Fibroblast of upper back skin (primary cell): ENCODE measurements at places on chromosomes 5 and 9.

GRCh38 chr5:160269017-160269416 lies 39.7 kb downstream of the FABP6 start:
- peak; percentile 10 for DNase-seq

DNA sequence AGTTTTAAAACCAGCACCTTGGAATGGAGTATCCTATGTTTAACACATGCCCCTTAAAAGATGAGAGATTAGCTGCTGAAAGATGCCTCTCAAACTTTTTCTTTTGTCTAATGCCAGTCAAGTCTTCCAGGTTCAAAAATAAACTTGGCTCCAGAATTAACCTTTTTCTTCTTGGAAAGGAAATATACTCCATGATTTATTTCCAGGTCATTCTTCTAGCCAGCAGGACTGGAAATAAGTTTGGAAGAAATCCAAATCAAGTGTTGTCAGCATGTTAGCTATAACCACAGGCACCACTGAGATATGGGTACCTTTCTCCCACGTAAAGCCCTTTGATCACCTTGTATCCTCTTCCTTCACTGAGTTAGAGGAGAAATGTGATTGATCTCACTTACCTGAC lies 56.1 kb downstream of the NLN start:
- no peak for DNase-seq

DNA sequence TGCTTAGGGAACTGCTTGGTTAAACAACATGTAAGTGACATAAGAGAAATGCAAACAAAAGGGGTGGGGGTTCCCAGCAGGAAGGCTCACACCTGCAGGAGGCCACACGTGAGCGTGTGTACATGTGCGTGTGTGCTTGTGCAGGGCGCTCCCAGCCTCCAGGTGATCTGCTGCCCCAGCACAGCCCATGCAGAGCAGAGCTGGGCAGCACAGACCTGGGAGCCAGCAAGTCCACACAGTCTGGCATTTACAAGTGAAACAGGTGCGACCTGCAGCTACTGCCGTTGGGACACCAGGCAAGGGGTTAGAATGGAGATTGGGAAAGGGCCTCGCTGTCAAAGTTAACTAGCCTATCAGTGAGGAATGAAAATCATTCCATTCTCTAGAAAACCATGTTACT lies 41.8 kb downstream of the GRAMD2B start:
- DNase-seq, result no peak

DNA sequence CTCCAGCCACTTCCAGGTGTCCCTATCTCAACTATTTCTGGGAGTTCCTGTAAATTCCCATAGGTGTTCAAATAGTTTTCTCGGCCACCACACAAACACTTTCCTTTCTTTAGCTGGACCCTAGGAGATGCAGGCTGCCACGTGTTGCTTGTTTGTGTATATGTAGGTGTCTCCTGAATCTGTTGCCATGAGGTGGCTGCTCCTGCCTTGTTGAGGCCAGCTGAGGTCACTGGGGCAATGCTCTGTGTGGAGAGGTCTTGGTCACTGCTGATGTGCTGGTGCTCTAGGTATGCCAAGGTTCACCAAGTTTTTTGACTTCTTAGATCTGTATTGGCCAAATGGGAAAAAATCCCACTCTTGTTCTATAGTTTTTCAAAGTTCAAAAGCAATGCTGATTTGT lies 132.5 kb upstream of the CHD1 start:
- DNase-seq, result no peak

DNA sequence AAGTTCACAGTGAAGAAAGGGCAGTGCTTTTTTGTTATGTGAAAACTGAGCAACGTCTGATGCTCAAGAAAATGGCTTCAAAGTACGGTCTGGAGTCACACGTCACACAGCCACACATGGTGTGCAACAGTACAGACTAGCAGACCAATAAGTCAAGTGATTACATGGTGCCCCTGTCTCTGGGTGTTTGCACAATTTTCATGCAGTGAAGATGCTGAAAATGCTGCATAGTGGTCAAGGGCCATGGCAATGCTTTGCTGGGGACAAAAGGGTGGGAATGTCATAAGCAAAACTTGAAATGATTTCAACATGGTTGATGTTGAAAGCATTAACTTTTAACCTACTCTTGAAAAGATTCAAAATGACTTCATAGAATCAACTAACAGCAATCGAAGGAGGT lies 231.2 kb downstream of the EBF1 start:
- DNase-seq, result no peak

- DNase-seq, result peak; percentile 30
Observed at GRCh38 chr5:54388409-54388808, 67.1 kb upstream of the HSPB3 start.

DNA sequence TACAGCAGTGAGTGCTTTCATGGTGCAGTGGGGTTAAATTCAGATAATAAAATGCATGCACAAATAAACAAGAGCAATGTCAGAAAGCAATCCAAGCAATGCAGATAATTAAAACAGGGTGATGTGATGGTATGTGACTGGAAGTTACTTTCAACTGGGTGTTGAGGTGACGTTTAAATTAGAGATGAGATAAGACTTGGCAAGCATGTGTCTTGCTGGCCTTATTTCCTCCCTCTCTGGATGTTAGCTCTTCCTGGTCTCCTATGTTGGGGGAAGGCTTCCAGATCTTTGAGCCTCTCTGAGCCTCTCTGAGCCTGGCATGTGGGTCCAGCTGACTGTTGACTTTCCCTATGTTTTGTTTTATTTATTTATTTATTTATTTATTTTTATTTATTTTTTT lies 54.4 kb downstream of the DOCK2 start:
- DNase-seq, result no peak

DNA sequence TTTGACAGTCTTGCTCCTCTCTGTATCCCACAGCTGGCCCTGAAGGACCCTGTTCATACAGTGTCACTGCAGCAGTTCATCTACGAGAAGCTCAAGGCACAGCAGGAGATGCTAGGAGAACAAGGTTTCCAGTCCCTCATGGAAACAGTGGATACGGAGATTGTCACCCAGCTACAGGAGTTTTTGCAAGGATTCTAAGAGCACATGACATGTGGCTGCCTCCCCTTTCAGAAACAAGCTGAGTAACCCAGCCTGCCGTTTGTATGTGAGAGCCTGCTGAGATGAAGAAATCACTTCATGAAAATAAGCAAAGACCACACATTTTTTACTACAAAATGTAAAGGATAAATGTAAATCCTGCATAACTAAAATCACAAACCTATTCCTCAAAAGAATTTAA lies 48.5 kb downstream of the LRRC70 start:
- DNase-seq, result no peak

GRCh38 chr5:170520372-170520771 lies 16.6 kb downstream of the KCNIP1 start:
- DNase-seq, result peak; percentile 32

DNA sequence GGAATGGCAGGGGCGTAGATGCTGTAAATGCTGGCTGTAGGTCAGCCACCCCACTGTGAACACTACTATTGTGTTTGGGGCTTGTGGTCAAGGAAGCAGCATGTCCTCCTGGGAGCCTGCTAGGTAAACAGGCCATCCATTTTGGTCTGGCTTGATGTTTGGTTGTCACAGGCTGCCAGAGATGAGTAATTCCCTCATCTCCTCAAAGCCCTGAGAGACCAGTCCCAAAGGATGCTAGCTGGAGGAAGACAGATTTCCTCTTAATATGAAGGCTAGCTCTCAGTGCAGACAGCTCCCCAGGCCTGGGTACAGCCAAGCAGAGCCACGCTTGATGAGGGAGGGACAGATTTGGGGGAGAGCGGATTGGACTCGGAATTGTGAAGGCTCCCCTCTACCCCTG lies 72.5 kb upstream of the MAP1B start:
- peak; percentile 9 for DNase-seq

DNA sequence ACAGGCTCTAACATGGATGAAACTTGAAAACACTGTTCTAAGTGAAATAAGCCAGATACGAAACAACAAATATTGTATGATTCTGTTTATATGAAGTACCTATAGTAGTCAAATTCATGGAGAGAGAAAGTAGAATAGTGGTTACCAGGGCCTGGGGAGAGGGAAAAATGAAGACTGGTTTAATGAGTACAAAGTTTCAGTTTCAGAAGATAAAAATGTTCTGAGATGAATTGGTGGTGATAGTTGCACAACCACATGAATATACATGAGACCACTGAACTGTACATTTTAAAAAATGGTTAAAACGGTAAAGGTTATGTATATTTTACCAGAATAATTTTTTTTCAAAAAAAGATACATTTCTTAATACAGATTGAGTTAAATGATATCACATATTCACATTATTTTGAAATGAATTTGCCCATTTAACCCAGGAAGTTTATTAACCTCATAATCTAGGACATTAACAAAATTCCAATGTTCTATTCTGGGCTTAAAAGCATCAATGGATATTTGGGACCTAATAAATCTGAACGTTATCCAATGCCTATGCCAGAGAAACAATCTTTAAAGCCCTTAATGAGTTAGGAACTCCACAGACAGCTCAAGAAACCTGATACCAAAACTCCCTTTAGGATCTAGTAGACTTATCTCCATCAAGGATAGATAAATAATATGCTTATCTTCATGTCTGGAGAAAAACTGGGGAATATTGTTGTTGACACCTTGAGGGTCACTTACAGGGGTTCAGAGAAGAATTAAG lies 521.3 kb downstream of the EFNA5 start:
- no peak for DNase-seq

DNA sequence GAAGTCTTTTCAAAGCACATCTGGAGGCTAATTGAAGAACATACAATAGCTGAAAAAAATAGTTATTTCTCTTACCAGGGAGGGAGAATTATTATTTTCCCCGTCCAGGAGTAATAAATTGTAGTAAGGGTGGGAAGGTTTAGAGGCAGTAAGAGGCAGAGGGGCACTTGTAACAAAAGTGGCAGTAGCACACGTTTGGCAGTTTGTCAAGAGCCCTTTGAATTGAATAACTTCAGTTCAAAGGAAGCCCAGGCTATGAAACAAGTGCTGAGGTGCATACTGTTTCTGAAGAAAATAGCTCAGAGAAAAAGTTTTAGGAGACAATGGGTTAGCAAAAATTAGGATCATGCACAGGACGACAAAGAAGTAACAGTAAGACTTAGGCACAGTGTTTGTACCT lies 451.3 kb downstream of the LRRC70 start:
- no peak for DNase-seq

DNA sequence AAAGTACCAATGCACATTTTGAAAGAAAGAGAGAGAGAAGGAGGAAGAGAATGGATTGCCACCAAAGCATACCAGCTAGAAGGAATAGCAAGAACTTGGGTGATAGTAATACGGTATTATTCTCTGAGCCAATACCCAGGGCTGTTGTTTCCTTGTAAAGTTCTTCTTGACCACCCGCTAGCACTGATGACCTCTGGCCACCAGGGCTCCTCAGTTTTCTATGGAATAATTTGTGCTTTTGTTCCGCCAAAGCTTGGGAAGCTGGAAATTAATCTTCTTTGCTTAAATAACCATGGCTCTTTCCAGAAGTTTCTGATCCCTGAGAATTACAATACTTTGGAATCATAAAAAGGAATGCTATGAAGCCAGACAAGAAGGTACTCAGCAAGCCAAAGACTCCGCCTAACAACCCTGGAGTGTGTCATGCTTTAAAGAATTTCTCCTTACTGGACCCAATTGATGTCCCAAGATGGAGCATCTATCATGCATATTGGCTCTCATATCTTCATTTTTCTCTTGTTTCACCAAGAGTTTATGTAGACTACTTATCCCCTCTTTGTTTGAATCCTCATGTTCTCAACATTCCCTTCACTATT lies 29.8 kb downstream of the OR2K2 start:
- no peak for DNase-seq

DNA sequence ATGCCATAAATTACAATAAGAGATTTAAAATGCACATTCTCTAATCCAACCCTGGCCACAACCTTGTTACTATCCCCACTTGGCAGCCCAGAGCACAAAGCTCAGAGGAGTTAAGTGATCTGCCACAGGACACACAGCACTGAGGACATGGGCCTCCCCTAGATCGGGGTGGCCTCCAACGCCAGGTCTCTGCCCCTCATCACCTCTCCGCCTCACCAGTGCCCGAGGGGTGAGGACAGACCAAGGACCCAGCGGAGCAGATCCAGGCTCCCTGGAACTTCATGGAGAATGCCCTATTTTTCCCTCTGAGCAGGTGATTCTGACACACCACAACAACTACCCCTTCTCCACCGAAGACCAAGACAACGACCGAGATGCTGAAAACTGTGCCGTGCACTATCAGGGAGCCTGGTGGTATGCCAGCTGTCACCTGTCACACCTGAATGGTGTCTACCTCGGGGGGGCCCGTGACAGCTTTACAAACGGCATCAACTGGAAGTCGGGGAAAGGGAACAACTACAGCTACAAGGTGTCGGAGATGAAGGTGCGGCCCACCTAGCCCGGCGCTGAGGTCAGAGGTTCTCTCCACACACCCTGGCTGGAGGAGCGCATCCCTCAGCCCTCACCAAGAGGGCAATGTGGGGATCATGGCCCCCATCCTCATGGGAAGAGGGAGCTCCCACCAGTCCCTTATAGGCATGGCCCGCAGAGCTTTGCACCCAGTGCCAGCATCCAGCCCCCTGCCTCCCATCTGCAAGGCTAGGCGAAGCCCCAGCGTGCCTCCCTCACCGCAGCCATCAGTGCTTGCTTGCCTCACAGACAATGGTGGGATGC lies 12.5 kb upstream of the FCN2 start:
- no peak for DNase-seq

GRCh38 chr5:103109277-103109676 lies 10.7 kb downstream of the GIN1 start:
- DNase-seq, result no peak

DNA sequence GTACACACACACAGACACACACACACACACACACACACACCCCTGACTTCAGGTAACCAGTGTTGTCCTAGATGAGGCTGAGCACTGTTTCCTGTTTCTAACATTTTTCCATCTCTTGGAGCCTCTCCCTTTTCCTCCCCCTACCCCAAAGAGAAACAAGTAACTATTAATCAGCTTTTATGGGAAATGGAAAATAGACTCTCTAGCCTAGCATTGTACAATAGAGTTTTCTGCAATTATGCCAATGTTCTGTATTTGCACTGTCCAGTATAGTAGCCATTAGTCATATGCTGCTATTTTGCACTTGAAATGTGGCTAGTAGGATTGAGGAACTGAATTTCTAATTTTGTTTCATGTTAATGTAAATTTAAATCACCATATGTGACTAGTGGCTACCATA lies 33.1 kb downstream of the RAB3C start:
- no peak for DNase-seq

DNA sequence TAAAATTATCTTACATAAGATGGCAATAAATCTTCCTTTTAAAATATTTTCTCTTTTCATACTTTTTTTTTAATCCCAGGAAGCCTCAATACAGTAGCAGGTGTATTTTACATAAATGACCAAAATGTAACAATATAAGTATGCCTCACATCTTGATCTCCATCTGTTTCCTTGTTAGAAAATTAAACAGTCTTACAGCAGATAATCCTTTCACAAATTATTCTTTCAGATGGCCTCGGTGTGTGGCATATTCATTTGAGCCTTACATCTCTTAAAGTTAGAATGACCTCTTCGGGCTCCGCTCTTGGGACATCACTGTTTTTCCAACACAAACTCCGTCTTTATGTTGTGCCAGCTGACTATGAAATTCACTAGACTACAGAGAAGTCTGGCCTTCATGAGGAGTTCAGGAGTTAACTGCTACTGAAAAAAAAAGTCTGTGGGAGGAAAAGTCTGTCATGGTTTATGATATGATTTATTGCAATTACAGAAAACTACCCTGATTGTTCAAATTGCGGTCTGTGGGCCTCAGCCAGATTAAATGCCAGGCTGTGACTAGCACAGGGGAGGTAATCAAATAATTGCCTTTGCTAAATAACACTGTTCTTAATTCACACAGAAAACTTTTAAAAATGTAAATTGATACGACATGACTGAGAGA lies 292.9 kb upstream of the PUM3 start:
- DNase-seq, result peak; percentile 46

GRCh38 chr5:171857489-171857876 lies 71.9 kb downstream of the SMIM23 start:
- DNase-seq, result peak; percentile 81
